Left cardiac atrium (tissue), 4 donors: ENCODE measurements at places on chromosomes 5 and 9. TPM values are rescaled to one million over a fixed set of nuclear protein-coding genes. Genes with fewer than 3 reads are reported as not detected.

The PELO gene
- 23.6 TPM for total RNA-seq

- DNase-seq: no peak
Measured at GRCh38 chr9:86508208-86508903, 154.1 kb upstream of the TUT7 start.

The ARHGEF37 gene
- 14.1 TPM for total RNA-seq

The DENND4C gene
- total RNA-seq: 45.3 TPM

The MELK gene
- total RNA-seq: 0.10 TPM

GRCh38 chr9:30670805-30671562, 1713.5 kb upstream of the ACO1 start:
- DNase-seq: no peak

The RXFP3 gene
- not detected for total RNA-seq

DNA sequence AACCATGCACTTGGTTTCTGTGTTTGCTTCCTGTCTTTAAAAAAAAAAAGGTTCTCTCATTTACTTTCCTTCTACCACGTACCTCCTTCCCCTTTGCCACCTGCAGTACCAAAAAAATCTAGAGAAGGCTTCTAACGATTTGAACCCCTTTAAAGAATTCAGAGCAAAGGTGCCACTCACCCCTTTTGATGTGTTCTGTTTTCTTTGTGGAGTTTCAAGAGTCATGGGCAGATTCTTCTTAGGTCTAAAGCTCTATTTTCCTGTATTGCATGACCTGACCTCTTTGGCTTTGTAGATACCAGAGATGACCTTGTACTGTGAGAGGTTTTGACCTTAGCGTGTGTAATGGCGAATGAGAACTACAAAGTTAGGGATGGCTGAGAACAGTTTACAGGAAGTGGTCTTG, 29.0 kb downstream of the TXNDC8 start:
- DNase-seq: no peak

DNA sequence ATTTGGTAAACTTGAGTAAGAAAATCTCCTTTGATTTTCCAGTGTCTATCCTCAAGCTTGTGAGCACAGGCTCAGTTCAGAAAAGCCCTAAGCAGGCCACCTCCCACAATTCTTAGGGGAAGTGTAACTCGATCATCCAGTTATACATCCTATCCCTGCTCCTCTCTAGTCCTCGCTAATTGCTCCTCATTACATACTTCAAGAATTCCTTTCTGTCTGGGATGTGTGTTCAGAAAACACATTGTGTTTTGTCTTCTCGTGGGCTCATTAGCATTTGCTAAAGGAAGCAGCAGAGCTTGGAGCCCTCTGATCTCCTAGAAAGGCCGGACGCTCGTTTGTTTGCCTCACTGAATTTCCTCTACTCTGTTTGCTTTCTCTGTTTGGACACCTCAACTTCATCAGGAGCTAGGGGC, 268.2 kb upstream of the RFX3 start:
- no peak for DNase-seq

The IFNE gene
- not detected for total RNA-seq
